ENCODE measurements at places on chromosomes 2 and 18. TPM values are rescaled to one million over a fixed set of nuclear protein-coding genes. Genes with fewer than 3 reads are reported as not detected.

GRB14 gene
- not detected for total RNA-seq

SMARCAL1 gene
- total RNA-seq, result 10.8 TPM

C2orf92 gene
- total RNA-seq, result 2.2 TPM

DNA sequence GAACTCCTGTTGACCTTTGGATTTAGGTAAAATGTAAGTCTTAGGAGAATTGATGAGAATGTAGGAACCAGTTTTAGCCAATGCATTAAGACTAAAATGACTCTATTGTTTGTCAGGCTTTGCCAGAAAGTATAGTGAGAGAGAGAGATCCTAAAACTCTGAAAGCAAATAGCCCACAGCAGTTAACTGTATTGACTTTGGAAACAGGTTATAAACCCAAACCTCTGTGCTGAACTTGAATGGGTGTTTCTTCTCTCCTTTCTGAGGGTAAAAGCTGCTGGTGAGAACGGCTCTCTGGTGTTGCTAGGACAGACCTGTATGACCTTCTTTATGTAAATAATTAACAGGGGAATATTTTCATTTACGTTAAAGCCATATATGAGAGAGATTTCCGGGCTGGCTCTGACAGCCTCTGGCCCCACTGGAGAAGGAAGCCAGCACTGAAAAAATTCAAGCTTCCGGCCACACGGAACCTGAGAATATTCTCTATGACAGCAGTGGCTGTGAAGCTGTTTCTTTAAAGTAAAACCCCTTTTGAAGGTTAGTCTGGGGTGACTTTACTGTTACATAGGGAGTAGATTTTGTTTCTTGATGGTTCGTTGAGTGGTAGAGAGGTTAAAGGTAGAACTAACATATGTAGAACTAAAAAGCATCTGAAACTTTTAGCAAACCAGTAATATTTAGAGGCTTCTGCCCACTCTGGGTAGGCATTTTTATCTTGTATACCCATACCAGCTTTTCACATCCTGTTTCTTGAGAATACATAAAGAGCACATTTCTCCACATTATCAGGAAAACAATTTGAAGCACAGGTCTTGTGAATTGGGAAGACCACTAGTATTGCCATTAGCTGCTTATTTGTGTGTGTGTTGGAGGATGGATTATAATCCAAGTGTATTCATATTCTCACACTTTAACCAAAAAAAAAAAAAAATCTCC is 123.8 kb downstream of the SPTBN1 start:
- DNase-seq, result no peak

DNA sequence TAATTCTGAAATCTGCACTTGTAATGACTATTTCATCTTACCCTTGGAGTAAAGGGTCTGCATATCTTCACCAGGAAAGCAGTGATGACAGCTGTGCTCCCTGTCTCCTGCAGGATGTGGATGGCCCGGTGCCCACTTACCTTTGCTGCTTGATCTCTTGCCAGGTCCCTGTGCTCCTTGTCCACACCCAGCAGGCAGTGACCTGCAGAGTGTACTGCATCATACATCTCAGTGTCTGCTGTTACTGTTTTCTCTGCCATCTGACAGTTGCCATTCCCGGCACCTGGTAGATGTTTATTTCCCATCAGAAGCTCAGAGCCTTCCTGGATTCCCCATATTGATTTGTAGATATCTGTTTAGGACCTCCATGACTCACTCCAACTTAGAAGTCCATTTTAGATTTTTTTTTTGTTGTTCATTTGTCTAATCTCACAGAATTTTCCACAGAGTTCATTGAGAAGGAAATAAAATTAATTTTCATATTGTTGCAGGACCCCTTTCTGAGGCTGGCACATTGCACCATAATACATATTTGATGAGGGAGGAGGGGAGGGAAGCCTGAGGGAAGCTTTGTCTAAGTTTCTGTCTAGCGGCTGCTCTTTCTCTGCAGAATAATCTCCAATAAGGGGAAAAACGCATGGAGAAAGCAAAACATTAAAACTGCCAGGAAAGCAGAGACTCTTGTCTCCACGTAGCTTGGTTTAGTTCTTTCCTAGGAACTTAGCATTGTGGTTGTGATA is 697.5 kb upstream of the RAB6C start:
- no peak for DNase-seq

GRCh38 chr2:166334805-166335204 is 40.9 kb downstream of the SCN9A start:
- no peak for DNase-seq

DNA sequence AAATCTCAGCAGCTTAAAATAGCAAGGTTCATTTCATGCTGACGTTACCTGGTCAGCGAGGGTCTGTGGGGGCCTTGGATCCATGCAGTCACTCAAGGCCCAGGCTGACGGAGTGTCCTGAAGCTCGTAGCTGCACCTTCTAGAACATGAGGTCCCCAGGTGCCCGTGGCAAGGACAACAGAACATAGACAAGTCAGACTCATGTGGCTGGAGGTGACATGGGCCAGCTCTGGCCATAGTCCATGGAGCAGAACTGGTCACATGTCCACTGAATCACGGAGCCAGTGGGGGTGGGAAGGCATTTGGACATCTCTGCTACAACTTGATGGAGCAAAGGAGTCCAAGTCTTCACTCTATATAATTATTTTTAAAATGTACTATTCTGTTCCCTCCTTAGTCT is 233.2 kb downstream of the ACKR3 start:
- no peak for DNase-seq

DNA sequence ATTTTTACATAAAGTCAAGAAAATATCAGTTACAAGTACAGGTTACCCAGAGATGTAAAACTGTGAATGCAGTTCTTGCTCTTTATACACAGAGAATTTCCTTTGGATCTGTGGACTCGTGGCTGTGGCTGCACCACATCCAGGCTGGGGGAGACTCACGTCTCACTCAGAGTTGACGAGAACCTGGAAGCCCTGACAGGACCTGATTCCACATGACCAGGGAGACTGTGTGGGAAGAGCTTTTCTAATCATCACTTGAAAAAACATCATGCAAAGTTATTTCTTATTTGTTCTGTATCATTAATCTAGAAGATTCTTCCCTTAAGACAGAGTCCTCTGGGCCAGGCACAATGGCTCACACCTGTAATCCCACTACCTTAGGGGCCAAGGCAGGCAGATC is 1159.0 kb downstream of the RPIA start:
- DNase-seq, result no peak

GRCh38 chr2:9106338-9107167 is 100.1 kb upstream of the ASAP2 start:
- DNase-seq, result no peak

GRCh38 chr18:72102412-72102811 is 441.7 kb downstream of the CBLN2 start:
- DNase-seq, result no peak

DNA sequence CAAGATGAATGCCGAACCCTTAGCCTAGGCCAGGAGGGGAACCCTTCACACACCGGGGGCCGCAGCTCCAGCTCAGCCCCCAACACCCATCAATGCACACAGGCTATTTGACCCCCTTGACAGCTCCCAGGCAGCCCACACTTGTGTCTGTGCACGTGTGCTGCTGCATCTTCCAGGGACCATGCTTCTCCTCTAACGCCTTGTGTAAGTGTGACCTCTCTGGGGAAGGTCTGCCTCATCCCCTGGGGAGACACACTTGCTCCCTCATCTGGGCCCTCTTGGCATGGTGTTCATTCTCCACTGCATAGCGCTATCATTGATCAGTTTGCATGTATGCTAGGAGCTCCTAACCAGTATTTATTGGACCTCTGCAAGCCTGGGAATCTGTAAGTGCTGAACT is 120.0 kb upstream of the FHL2 start:
- no peak for DNase-seq

DNA sequence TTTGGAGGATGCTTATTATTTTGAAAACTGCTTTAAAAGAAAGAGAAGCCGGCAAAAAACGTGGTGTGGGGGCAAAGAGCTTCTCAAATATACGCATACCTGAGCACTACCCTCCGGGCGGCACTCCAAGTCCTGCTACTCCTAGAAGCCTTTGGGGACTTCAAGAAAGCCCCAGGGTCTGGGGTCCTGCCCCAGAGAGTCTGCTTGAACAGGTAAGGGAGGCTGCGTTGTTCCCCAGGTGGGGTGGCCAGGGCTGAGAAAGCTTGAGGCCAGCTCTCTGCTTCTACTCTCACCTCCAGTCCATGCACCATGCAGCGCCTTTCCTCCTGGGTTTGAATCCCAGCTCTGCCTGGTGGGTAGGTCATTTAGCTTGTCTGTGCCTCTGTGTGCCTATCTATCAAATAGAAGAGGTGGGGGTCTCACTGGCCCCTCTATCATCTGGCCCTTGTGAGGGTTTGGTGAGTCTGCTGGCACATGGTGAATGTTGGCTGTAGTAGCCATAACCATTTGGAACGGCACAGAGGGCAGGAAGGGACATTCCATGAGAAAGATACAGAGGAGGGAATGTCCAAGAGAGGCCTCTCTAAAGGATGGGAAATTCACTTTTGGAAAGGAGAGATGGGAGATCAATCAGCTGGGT is 19.5 kb downstream of the MALL start:
- DNase-seq, result no peak

DNA sequence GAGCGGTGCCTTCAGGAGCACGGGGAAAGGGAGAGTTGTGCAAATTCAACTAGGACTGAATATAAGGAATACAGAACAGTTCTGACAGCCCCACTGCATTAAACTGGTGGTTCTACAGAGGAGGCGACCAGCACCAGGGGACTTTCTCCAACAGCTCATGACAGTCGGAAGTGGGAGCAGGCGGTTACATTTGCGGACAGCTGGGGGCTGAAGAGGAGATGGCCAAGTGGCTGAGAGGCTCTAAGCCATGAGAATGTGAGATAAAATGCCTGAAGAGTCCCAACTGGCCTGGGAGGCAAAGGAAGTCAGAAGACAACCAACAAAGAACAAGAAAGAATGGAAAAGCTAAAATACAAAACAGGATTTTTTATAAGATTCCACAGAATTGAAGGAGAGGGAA is 141.3 kb downstream of the L3MBTL4 start:
- no peak for DNase-seq

Measured in IMR-90 (cell line).